CMK (cell line): ENCODE measurements at places on chromosomes 1 and 21.

DNA sequence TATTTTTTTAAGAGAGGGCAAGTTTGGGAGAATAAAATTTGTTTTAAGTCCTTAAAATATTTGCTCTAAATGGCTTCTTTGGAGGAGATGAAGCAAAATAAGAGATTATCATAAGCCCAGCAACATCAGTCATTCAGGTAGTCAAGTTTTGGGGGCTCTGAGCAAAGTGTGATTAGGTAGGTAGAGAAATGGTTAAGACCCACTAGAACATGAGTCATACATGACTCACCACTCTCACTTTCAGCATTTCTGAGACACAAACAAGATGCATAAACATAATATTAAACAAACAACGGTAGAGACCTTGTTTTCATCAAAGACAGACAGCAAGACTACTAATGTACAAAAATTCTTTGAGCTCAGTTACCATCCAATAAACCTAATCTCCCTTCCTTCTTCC, 272.2 kb downstream of the LMO4 start:
- no peak for DNase-seq

DNA sequence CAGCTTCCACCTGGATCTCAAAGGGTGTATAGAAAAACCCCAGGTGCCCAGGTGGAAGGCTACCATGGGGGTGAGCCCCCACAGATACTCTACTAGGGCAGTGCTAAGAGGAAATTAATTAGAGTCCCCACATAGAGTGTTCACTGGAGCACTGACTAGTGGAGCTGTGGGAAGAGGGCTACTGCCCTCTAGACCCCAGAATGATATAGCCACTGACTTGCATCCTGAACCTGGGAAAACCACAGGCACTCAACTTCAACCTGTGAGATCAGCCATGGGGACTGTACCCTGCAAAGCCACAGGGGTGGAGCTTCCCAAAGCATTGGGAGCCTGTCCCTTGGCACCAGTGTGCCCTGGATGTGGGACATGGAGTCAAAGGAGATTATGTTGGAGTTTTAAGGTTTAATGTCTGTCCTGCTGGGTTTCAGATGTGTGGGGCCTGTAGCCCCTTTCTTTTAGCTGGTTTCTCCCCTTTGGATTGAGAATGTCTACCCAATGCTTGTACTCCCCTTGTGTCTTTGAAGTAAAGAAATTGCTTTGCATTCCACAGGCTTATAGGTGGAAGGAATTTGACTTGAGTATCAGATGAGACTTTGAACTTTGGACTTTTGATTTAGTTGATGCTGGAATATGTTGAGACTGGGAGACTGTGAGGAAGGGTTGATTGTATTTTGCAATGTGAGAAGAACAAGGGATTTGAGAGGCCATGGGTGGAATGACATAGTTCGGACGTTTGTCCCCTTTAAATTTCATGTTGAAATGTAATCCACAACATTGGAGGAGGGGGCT, 31.8 kb upstream of the CDC14A start:
- DNase-seq, result no peak

DNA sequence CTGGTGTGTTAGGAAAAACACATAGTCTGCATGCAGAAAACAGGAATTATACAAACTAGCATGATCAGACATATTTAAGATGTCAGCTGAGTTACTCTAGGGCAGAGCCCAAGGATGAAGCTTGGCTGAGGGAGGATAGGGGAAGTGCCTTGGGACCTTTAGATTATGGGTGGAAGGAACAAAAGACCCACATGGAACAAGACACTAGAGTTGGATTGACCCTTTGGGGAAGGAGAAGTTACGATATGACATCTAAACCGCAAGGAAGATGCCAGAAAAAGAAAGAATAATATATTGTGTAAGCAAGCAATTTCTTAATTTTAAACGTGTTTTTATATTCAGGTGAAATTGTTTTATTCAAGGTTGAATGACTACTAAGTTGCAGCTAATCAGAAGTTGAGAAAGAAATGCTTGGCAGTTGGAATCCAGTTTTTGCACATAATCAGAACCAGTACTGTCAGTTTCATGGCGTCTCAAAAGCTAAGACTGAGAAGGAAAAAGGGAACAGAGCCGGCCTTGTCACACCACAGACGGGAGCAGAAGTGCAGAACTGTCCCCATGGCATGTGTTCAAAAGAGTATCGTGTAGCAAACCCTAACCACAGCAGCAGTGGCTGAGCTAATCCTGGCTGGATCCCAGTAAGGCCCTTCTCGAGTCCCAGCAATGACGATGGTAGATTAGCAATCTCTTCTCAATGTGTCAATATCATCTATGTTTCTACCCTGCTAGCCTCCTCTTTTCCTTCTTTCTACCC, 31.2 kb upstream of the IFNAR2 start:
- no peak for DNase-seq

- DNase-seq, result peak; percentile 29
Measured at GRCh38 chr1:20376880-20377494, 86.3 kb downstream of the VWA5B1 start.

- DNase-seq, result no peak
Measured at GRCh38 chr1:54781023-54781723, 16.9 kb upstream of the PARS2 start.
